ENCODE measurements at places on chromosomes 12 and 14.

DNA sequence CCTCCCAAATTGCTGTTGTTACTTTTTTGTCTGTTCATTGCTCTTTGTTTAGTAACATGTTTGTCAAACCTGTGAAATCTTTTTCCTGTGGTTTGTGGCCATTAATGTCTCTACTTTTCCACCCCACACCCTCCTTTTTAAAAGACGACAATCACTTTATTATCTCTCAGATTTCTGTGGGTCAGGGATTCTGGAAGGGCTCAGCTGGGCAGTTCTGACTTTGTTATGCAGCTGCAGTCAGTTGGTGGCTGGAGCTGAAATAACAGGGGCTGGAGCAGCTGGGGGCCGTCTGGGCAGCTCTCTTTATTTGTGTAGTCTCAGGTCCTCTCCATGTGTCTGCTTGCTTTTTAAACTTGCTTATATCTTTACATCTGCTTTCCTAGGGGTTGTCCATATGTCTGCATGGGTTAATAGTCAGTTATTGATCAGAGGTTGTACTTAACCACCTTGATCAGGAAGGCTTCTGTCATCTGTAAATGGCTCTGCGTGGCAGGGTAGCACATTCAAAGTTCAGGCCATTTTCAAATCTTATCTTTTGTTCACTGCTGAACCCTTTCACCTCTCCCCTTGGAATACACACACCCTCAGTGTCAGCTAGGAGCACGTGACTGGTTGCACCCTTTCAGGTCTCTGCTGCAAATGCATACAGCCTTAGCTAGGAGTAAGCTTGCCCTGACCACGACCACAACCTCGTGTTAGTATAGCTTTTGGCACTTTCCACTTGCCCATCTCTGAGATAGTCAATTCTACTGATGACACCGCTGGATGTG is 27.9 kb downstream of the BORCS5 start:
- no peak for DNase-seq

DNA sequence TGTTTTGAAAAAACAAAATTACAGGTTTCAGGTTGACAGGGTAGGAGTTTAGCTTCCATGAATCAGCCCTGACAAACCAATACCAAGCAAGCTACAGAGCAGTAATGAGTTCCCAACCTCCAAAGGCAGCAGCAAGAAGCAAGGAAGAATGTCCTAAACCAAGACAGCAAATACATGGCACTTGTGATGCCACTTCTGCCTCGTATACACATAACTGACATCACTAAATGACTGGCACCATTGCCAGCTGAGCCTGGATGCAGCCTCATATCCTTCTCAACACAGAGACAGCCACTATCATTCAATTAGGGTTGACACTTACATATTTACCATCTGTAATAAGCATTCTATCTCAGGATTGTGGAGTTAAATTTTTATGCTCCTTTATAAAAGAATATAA is 35.0 kb upstream of the MDM1 start:
- DNase-seq, result no peak

- DNase-seq, result no peak
Measured at GRCh38 chr12:13229504-13229903, 33.0 kb downstream of the EMP1 start.

DNA sequence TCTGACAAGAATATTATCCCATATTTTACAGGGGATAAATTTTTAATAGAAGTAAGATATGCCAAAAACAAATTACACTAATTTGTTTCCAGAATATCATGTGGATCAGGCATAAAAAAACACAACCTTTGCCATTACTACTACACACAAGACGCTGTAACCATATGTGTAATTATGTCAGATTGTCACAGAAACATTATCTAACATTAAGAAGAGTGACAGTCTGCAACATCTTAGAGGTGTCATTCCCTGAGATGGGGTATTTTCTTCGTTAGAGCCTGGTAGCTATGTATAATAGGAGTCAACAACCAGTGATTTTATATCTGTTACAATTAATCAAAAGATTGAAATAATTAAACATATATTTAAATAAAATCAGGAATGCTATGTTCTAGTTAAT is 518.9 kb downstream of the RERGL start:
- DNase-seq, result no peak
